Hematopoietic multipotent progenitor cell treated with erythropoietin and hydrocortisone succinate and interleukin-3 and kit ligand, for 15 days (in vitro differentiated cells): ENCODE measurements at places on chromosomes 16 and 17.

- no peak for DNase-seq
Observed at GRCh38 chr16:30783280-30784109, 3.5 kb downstream of the ZNF629 start.

DNA sequence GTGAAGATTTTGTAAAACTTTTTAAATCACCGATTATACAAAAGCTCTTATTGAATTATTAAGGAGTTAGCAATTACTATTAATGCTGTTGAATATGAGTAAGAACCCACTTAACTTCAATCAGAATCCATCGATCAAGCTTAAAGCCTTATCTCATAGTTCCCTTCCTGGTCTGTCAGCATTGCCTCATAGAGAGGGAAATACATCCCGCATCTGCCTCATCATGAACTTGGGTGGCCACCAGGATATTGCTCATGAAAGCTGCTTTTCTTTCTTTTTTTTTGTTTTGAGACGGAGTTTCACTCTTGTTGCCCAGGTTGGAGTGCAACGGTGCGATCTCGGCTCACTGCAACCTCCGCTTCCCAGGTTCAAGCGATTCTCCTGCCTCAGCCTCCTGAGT is 66.7 kb downstream of the PIGL start:
- no peak for DNase-seq

DNA sequence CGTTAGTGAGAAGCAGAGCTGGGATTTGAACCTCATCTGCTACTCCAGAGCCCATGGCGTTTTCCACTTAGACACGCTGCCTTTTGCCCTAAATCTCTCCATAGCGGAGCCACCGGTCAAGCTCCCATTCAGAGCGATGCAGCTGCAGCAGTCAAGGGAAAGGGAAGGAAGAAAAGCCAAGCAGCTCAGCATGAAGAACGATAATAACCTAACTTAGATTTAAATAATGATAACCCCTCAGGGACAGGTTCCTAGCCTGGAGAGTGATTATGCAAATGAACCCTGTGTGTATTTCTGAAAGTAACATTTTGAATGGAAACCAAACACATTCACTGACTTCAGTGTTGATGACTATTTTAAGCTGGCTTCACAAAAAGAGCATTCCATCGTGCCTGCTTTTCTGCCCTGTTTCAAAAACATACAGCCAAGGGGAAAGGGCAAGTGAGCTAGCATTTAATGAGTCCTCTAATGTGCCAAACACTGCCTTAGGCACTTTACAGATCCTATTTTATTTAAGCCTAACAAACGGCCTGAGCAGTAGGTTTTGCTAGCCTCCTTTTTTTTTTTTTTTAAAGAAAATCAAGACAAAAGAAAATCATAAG is 798.3 kb downstream of the CDH8 start:
- no peak for DNase-seq

DNA sequence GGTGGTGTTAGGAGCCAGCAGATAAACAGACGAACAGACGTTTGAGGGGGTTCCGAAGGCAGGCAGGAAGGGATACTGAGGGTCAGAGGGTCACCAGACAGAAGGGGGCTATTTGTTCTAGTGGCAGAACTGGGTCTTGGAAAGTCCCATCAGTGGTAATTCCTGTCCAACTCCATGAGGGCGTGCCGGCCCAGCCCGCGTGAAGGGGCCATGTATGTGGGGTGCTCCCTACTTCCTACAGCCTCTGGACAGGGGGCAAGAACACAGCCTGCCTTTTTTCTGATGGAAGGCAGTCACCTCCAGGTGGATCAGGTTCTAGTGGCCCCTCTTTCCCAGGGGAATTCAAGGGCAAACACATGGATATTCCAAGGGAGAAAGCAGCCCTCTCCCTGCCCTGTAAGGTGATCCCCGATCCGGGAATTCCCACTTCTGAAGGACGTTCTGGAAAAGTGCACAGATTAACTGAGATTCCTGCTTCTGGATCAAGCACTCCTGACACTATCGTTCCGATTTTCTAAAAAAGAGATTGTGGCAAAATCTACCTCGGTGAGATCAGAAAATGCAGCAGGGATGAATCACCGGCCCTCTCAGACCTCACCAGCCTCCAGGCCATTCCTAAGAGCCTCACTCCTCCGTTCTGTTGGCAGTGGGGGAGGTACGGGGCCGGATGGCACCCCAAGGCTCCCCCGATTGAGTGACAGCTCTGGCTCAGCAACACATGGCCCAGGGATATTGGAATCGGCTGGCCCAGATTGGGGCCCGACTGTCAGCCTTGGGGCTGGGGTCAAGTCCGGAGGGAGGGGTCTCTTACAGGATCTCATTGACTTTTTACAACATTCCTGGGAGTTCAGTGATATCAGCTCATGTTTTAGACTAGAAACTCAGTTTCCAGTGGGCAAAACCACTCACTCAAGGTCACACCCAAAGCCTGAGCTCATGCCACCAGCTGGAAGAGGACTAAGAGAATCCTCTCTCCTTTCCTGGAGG is 12.4 kb downstream of the STX1B start:
- DNase-seq = no peak

DNA sequence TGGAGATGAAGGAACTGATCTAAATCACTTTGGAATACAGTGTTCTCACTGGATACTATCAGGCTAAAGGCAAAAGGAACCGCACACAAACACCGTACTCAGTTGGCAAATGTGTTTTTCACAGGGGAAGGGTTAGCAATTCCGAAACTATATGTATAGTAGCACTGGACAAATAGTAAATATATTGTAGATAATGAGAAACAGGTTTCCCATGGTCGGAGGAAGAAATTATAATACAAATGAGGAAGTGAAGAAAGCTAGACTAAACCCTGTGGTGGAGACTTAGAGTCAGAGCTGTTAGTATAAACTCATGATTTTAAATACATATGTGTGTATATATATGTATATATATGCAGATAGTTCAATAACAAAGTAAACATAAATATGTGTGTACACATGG is 414.1 kb upstream of the SALL1 start:
- no peak for DNase-seq

GRCh38 chr17:27413315-27413714 is 42.9 kb upstream of the KSR1 start:
- no peak for DNase-seq

GRCh38 chr17:2685696-2686095 is 25.9 kb downstream of the CLUH start:
- DNase-seq = no peak

DNA sequence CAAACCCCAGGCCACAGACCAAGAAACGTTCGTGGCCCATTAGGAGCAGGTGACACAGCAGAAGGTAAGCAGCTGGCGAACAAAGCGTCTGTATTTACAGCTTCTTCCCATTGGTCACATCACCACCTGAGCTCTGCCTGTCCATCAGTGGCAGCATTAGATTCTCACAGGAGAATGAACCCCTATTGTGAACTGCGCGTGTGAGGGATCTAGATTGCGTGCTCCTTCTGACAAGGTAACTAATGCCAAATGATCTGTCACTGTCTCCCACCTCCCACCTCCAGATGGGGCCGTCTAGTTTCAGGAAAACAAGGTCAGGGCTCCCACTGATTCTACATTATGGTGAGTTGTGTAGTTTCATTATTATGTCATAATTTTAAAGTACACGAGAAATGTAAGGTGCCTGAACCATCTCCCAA is 186.3 kb downstream of the CPPED1 start:
- no peak for DNase-seq

DNA sequence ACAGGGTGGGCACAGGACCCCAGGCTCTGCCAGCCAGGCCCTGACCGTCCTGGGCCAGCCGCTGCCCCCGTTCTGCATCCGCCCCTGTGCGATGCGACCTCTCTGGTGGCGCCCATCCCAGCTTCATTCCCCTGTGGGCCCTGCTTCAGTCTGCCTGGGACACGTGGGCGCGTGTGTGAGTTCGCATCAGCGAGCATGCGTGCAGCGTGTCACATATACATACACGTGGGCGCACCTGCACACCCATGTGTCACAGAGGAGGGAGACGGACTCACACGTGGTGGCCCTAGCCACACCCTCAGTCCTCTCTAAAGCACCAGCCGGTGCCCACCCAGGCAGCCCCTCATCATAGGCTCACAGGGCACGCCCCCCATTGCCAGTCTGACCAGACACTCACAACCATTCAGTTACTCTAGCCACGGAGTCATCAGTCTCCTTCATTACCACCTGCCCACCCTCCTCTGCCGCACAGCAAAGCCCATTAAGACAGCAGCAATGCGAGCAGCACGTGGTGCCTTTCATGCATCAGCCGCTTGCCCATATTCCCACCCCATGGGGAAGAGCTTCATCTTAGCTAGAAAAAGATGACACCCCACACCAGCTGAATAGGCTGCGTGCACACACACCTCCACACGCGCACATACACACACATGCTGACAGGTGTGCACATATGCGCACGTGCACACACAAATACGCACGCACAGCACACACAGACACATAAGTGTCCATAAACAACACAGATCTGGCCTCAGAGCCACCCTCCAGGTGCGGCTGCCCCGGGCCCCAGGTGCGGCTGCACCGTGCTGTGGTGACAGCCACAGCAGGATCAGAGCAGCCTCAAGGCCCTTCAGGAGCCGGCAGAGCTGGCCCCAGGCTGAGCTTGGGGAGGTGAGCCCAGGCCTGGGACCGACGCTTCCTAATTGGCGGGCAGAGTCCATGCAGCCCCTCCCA is 9.5 kb upstream of the CDH15 start:
- DNase-seq = no peak

- DNase-seq = no peak
Observed at GRCh38 chr17:13182854-13183253, 165.0 kb upstream of the ELAC2 start.

- no peak for DNase-seq
Observed at GRCh38 chr17:16917671-16918394, 54.1 kb downstream of the TNFRSF13B start.

- DNase-seq = no peak
Observed at GRCh38 chr17:47301161-47301560, 22.6 kb upstream of the EFCAB13 start.

GRCh38 chr16:15435216-15435864 is 952 bp downstream of the BMERB1 start:
- DNase-seq = no peak

GRCh38 chr17:65533056-65533745 is 28.2 kb downstream of the AXIN2 start:
- no peak for DNase-seq

DNA sequence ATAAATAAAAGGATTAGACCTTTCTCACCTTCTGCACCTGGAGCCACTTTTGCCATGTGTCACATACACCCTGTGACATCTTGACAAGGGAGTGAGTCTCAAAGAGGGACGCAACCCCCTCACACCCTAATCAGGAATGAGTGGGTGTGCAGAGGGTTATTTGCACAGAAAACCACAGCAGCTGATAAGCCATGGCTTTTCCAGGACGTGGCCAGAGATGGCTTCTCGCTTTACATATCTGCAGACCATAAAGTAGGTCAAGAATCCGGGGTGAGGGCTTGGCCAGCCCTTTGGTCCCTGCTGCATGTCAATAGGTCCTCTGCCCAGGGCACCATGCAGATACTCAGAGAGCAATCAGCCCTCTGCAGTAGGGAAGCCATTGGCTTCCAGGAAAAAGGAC is 2.4 kb upstream of the CD300LF start:
- DNase-seq = no peak

DNA sequence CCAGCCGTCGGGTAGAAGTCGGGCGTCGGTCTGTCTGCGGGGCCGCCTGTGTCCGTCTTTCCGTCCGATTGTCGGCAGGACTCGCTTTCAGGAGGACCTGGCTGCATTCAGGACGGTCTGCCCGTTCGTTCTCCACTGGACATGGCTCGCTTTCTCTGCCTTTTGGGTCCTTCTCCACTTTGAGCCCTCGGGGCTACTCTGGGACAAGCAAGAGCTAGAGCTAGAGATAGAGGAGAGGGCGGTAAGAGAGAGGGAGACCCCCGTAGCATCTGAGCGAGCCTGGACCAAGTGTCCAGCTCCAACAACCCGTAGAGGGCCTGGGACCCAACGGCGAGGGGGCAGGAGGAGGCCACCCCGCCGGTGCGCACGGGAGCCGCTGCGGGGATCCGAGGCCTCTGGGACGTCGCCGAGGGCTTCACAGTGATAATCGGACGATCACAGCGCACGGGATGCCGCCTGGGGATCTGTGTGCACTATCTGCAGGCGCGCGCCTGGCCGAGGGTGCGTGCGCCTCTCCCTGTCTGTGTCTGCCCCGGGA is 4.5 kb downstream of the TBX4 start:
- DNase-seq = no peak

- peak; percentile 8 for DNase-seq
Observed at GRCh38 chr16:69859105-69859989, 91.8 kb upstream of the CLEC18A start.

DNA sequence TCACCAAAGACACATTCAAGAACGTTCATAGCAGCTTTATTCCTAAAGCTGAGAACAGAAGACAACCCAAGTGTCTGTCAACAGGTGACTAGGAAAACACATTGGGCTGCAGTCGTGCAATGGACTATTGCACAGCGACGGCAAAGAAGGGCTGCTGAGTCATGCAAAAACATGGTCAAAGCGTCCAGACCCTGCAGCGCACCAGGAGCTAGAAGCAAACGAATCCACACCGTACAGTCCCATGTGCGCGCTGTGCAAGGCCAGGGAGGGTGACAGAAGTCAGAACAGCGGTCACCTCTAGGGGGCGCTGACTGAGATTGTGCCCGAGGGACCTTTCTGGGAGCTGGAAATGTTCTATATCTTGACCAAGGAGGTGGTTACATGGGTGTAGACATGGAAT is 266.4 kb downstream of the MAF start:
- peak; percentile 2 for DNase-seq

- DNase-seq = peak; percentile 61
Observed at GRCh38 chr17:36600465-36600864, 918 bp upstream of the MRM1 start.

GRCh38 chr17:32335687-32336086 is 6.3 kb downstream of the C17orf75 start:
- DNase-seq = no peak

- no peak for DNase-seq
Observed at GRCh38 chr17:39863918-39864746, at the start of gene IKZF3. IKZF3 (minus strand) TSS chr17:39864312; CDS start chr17:39864126, 186 bp downstream.

GRCh38 chr16:24346734-24347133 is 90.6 kb downstream of the CACNG3 start:
- no peak for DNase-seq
